AG10803 (cell line): ENCODE measurements at places on chromosomes 2 and 18.

- no peak for DNase-seq
Measured at GRCh38 chr2:3706892-3707291, 3.5 kb downstream of the DCDC2C start.

- DNase-seq: peak; percentile 54
Measured at GRCh38 chr18:1047406-1047805, 142.7 kb downstream of the ADCYAP1 start.

DNA sequence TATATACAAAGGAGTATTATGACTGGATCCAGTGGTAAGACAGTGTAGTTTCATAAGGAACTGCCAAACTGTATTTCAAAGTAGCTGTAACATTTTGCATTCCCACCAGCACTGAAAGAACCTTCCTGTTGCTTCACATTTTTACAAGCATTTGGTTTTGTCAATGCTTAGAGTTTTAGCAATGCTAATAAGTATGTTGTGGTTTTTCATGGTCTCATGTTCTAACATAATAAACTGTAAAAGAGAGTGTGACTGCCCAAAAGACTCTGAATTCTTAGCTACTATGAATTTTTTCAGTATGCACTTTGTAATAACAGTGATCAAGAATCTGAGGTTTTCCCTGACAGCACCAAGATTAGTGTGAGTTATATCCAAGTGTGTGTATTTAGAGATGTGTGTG, 604.2 kb downstream of the XIRP2 start:
- no peak for DNase-seq

GRCh38 chr2:43399515-43400264, 173.3 kb upstream of the ZFP36L2 start:
- peak; percentile 85 for DNase-seq

DNA sequence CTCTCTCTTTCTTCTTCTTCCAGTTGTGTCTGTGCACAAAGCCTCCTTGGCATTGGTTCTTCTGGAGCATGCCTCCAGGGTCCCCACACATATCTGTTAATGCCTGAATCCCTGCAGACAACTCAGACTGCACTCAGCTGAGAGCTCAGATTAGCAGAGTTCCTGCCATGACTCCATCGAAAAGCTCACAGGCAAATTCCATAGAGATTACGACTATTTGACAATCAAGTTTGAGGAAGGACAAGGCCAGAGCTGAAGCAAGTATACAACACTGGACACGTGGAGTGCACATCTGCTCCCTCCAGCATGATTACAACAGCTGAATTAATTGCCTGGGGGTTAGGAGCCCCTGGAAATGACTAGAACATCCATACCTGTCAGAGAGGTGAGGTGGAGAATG, 190.7 kb downstream of the INSIG2 start:
- no peak for DNase-seq

DNA sequence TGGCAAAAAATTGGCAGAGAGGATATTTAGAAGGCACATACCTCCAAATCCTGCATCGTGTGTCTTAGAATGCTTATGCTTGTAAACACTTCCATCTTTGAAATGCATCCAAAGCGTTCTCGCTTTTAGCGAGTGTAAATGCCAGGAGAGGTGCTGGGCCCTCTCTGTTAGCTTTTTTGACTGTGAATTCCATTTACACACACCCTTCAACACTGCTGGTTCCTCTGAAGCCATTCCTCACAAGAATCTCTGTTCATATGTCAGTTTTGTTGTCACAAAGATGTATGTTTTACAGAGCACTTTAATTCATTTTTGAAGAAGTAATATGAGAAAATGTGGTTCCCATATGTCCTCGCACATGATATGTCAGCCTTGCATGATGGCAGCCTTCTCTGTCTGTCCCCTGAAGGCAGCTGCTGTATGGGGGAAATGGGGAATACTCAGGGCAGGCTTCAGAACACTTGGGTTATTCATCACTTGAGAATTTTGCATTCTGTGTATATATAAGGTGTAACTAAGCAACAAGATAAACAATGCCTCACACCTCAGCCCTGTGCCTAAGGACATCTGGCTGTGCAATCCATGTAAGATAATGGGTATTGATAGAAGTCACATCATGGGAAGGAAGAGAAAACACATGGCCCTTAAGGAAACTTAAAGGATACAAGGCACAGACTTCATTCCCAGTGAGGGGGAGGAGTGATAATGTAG, 52.3 kb downstream of the RAB27B start:
- peak; percentile 9 for DNase-seq

- no peak for DNase-seq
Measured at GRCh38 chr2:240207661-240208060, 67.2 kb upstream of the OTOS start.

- DNase-seq: no peak
Measured at GRCh38 chr18:21911551-21911950, 171.0 kb downstream of the MIB1 start.
